GOT3 (cell line): ENCODE measurements at places on chromosomes 6 and 20.

GRCh38 chr6:35396991-35397390, 54.6 kb downstream of the PPARD start:
- DNase-seq = no peak

GRCh38 chr6:118017301-118017848, 110.3 kb downstream of the SLC35F1 start:
- DNase-seq = no peak

- DNase-seq = no peak
Measured at GRCh38 chr6:17311595-17312311, 30.6 kb downstream of the RBM24 start.

GRCh38 chr20:57703013-57703412, 6.8 kb downstream of the PMEPA1 start:
- no peak for DNase-seq

GRCh38 chr20:57610261-57610952, 9.8 kb downstream of the ZBP1 start:
- DNase-seq = no peak

DNA sequence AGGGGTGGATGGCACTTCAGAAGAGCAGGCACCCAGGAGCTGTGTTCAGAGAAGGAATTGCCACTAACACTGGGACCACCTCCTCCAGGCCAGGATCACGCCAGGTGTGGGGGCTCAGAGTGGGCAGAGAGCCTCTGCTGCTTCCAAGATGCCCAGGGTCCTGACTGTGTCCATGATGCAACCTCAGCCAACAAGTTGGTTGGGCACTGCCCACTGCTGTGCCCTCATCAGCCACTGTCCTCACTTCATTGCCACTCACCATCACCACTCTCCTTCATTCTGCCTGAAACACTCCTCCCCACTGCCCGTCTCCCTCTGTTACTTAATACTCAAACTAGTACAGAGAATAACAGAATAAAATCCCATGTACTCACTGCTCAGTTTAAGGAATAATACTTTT, 16.5 kb upstream of the TCF15 start:
- DNase-seq = no peak

DNA sequence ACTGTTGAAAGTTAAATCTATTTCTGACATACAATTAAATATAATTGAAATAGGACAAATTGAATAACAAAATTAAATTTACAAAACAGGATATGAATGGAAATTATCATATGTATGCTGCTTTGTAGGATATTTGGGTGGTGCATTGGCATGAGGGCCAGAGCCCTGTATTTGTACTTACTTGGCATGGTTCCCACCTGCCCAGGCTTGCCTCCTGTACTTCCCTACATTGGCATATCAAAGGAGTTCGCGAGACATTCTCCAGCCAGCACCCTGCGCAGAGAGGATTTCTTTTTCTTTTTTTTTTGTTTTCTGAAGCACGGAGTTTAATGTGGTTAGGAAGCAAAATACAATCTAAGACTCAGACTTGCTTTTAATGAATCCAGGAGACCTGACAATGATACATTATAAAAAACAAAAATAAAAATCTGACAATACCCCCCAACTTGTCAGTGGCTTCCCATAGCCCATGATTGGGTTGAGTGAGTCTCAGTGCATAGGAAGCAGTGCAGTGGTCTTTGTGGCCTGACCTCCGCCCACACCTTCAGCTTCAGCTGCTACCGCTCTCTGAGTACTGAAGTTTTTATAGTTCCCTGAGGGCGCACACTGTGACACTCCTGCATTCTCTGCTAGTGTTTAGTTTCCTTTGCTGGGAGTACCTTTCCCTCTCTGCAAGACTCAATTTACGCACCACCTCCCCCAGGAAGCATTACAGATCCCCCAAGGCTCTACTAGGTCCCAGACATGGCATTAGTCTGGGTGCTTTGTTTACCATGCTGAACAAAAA, 440.8 kb downstream of the UTRN start:
- DNase-seq = no peak

DNA sequence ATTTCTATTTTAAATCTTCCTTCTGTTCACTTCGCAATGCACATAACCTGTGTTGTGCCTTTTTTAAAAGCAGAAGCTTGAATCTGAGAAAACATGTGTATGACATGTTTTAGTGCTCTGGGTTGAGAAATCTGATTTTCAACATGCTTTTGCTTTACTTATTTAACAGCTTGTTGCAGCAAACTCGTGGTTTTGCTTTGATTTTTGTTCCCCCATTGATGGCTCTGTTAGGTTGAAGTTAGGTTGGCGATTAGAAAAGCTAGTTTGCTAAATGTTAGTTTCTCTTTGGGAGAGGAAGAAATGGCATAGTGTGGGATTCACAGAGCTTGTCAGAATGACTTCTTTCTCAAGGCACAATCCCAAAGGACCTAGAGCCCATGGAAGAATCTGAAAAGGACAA, 170.8 kb downstream of the TMEM242 start:
- no peak for DNase-seq

DNA sequence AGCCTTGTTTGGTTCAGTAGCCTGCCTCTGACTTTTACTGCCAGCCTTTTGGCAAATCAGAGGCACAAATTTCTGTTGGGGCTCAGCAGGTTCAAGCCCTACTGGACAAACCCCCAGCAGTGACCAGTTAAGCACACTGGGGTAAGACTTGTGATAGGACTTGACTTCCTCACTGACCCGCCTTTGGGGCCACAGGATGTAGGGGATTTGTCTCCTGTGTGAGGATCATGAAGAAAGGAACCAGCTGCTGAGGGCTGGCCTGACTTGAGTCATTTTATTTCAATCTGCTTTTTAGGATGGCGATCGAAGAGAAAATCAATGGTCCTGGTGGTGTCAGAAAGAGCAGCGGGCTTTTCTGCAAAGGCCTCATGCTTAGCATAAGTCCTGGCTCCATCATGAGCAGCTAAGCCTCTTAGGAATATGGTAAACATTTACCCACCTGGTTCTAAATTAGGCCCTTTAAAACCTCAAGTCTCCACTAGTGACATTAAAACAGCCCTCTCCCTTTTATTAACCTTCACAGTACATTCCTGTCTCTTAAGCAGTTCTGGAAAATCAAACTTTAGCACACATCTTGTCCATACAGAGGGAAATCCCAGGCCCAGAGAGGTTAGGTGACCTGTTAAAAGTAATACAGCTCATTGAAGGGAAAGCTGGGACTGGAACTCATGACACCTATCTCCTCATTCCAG, 16.6 kb downstream of the CHMP4B start:
- no peak for DNase-seq

DNA sequence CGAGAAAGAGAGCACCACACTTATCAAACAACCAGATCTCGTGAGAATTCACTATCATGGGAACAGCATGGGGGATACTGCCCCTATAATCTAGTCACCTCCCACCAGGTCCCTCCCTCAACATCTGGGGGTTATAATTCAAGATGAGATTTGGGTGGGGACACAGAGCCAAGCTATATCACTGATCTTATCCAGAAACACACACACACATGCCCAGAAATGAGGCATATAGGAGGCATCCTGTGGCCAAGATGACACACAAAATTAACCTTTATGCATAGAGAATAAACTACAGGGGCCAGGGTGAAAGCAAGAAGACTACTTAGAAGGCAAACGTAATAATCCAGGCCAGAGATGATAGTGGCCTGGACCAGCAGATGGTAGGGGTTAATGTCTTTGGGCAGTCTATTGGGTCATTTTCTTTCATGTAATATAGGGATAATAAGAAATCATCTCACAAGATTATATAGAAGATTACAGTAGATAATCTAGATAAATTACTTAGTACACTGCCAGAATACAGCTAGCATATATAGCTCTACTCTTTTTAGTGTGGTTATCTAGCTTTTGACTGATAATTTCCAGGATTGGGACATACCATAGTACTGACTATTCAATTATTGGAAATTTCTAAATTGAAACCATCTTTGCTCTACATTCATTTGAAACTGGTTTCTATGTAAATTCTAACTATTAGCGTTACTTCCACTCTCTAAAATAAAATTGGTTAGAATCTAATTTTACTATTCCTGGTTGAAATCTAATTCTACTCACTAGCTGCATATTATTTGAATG, 20.0 kb downstream of the RNF144B start:
- DNase-seq = no peak

DNA sequence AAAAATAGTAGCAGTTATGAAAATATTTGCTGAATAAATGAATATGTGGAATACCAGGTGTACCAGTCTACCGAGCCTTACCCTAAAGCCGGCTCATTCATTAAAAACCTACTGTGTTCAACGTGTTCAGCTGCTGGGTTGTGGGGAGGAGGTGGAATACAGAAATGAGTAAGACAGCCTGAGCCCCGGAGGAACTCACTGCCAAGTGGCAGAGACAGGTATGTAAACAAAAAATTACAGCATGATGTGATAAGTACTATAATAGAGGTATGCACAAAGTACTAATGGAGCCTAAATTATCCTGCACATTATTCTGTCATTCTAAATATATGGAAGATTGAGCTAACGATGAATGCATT, 6.8 kb upstream of the ADTRP start:
- DNase-seq = no peak
